ENCODE measurements at places on chromosomes 1 and 21. TPM values are rescaled to one million over a fixed set of nuclear protein-coding genes. Genes with fewer than 3 reads are reported as not detected.

Gene APCS
- not detected for total RNA-seq

Gene FAM131C
- 0.91 TPM for total RNA-seq

Gene POGZ
- total RNA-seq: 79.6 TPM

Gene CD1E
- not detected for total RNA-seq

Gene NECTIN4
- total RNA-seq: 0.12 TPM

Gene OLFML2B
- total RNA-seq: not detected

Gene PRAMEF13
- total RNA-seq: not detected

Gene KIRREL1
- total RNA-seq: not detected

Gene RAVER2
- total RNA-seq: 8.8 TPM

Gene SHISA4
- 0.32 TPM for total RNA-seq

Gene CLCA1
- total RNA-seq: not detected

Gene LAMC2
- not detected for total RNA-seq

Gene PM20D1
- total RNA-seq: 0.30 TPM

Gene ZNF670
- total RNA-seq: 1.0 TPM

Gene HS2ST1
- total RNA-seq: 13.9 TPM

Gene SH2D1B
- not detected for total RNA-seq

Gene NGF
- not detected for total RNA-seq

Gene CRYAA
- total RNA-seq: not detected

Gene MIS18A
- total RNA-seq: 29.3 TPM
